ENCODE measurements at places on chromosomes 6 and 20.
A peak's percentile ranks its signal among the peaks of the same experiment; 100 is the strongest.

DNA sequence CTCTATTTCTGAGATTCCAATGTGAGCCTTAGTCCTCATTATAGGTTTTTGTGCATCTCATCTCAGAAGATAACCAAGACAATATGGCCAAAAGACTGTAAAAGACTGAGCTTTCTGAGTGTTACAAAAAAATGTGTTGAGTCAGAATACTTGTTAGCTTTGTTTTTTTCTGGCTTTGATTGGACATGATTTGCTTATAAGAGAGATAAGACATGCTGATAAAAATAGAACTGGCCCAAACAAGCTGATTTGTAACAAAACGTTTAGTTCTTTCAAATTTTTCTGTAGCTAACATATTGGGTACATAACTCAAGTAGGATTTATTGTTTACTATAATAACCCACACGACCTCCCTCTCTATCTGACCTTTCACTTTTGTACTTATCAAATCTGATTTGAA lies 32.9 kb downstream of the FILIP1 start:
- DNase-seq: no peak

DNA sequence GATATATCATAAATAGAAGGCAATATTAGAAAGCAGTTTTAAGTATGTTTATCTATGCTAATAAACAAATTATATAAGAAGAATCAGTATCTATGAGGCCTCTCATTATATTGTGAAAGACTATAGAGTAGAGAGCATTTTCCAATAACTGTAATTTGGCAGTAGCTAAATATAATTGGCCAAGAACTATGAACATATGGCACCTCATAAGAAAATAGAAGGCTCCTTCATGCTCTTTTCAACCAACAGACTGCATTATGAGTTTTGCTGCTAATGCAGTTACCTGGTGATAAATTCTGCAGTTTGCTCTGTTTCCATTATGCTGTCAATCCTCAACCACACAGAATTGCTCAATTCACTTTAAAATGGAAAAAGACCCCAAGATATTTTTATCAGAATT lies 221.1 kb downstream of the KHDC1L start:
- DNase-seq: no peak

DNA sequence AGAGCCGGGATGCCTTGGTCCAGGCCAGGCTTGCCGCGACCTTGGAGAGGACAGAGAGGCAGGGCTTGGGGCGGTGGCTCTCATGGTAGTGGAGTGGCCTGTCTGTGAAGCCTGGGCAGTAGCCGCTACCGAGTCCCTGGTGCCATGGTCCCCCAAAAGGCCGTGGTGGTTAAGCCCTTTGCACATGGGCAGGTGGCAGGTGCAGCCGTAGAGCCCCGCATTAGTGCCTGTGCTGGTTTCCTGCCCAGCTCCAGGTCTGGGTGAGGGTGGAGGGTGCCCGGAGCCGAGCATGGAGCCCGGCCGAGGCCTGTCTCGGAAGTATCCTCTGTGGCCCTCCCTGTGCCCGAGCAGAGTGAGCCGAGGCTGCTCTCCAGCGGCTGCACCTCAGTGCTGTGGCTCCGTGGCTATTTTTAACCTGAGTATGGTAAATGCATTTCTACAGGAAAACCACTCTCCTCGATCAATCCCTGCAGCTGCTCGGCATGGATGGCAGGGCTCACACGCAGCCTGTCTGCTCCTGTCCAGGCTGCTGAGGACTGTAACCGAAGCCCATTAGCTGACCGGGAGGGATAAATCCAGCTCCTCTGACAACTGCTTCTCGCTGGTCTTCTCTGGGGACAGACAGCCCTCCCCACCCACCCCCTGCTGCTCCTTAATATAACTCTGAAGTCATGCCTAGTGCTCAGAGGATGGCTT lies 36.3 kb upstream of the GATA5 start:
- no peak for DNase-seq

GRCh38 chr6:106870824-106871717 lies 103.5 kb downstream of the CD24 start:
- no peak for DNase-seq

- no peak for DNase-seq
Measured at GRCh38 chr6:30963641-30964040, 19.9 kb upstream of the MUC21 start.

DNA sequence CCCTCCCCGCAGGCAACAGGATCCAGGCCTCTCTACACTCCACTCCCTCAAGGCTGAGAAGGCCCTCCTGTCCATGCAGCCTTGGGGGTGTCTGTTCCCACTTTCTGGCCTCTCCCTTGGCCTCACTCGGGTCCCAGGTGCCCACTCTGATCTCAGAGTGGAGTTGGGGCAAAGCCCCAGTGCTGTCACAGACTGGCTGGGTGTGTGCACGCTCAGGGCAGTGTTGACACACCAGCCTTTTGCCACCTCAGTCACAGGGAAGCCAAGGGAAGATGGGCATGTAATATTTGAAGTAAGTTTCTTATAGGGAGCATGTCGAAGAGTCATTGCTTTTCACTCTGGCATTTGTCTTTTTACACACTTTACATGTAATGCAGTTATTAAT lies 44.9 kb downstream of the HLA-DRA start:
- no peak for DNase-seq

DNA sequence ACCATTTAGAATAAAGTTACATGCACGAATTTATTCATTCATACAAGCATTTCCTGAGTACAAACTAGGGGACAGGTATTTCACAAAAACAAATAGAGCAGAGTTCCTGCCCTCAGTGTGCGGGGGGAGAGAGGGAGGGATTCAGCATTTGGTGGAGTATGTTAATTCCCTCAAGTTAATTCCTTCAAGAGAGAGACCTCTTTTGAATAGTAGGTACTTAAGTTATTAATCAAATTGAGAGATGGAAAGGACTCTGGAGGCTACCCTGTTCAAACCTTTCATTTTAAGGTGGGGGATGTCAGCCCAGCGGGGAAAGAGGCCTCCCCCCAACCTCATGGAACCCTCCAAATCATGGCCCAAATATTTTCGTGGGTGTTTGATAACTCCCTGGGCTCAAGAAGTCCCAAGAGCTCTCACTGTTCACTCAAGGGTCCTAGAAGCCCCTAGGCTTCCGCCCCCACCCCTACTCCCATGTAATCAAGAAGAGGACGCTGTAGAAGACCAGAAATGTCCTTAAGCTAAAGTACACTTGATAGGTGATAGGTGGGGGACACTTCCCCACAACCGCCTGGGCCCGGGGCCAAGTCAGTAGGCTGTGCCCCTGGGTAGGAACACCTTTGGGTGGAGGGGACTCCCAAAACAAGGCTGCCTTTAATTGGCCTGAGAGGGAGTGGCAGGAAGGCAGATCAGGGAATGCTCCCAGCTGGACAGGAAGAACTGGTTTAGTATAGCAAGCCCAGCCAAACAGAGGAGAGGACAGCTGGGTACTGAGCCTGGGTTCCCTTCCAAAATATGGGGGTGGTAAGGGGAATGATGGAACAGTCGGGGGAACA lies 2.9 kb downstream of the SDC4 start:
- DNase-seq: peak; percentile 54

DNA sequence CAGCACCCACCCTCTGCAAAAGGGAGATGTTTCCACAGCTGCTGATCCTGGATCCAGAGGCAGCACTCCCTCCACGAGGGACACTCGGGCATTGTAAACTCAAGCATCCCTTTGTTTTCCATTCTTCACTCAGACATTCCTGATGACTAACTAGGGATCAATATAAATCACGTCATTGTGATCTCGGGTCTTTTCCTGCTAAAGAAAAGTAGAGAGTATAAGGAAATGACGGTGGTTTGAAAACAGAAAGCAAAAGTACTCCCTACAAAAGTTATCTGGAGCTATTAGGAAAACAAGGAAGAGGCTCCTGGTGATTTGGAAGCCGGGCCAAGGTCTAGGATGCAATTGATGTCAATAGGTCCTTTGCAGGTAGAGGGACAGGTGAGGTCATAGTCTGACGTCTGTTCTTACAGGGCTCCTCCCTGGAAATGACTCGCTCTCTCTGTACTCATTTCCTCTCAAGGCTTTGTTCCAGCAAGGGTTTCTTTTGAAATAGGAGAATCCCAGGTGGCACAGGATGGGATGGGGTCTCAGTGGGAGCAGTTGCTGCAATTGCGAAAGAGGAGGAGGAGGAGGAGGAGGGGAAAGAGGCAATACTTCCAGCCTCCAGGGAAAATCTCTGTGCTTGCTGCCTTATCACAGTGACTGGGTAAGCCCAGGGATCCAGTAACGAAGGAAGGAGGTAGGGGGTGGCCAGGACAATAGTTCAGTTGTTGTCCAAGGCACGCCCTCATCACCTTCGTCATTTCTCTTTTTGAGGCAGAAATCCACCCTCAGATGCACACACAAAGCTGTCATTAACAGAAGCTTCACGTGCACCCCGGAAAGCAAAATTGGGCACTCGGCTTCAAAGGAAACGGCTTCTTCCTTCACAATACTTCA lies 222.8 kb downstream of the LY86 start:
- DNase-seq: peak; percentile 83

- peak; percentile 98 for DNase-seq
Measured at GRCh38 chr6:168196385-168196860, 117.4 kb upstream of the FRMD1 start.

- DNase-seq: no peak
Measured at GRCh38 chr6:46749731-46750130, 3.0 kb downstream of the ANKRD66 start.

DNA sequence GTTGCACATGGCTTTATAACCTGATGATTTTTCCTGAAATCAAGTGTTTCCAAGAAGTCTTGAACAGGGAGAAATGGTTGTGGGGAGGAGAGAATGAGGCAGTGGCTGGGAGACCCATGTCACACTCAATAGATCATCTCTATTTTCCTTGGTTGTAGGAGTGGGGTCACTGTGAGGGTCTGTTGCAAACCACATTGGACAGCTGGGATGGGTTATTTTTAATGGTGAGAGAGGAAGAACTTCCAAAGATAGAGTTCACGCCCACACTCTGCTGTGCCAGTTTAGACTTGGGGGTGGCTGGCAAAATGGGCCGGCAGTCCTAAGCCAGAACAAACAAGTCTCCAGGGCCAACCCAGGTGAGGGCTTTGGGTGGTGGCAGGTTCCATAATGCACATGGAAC lies 276.4 kb upstream of the PRND start:
- DNase-seq: no peak

GRCh38 chr6:168050225-168050880 lies 28.7 kb downstream of the FRMD1 start:
- no peak for DNase-seq

DNA sequence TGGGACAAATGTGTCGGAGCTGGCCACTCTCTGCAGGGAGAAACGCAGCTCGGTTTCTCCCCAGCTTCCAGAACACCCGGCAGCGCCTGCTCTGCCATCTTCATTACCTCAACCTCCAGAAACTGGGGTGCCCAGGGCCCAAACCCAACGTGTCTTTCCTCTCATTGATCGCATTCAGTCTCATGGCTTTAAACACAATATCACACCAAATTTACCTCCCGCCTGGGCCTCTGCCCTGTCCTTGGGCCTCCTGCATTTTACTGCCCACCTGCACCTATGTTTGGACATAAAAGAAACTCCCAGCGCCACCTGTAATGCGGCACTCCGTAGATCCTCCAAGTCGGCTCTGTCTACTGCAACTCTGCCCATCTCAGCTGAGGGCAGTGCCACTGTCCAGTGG lies 22.2 kb downstream of the SERPINB6 start:
- no peak for DNase-seq

DNA sequence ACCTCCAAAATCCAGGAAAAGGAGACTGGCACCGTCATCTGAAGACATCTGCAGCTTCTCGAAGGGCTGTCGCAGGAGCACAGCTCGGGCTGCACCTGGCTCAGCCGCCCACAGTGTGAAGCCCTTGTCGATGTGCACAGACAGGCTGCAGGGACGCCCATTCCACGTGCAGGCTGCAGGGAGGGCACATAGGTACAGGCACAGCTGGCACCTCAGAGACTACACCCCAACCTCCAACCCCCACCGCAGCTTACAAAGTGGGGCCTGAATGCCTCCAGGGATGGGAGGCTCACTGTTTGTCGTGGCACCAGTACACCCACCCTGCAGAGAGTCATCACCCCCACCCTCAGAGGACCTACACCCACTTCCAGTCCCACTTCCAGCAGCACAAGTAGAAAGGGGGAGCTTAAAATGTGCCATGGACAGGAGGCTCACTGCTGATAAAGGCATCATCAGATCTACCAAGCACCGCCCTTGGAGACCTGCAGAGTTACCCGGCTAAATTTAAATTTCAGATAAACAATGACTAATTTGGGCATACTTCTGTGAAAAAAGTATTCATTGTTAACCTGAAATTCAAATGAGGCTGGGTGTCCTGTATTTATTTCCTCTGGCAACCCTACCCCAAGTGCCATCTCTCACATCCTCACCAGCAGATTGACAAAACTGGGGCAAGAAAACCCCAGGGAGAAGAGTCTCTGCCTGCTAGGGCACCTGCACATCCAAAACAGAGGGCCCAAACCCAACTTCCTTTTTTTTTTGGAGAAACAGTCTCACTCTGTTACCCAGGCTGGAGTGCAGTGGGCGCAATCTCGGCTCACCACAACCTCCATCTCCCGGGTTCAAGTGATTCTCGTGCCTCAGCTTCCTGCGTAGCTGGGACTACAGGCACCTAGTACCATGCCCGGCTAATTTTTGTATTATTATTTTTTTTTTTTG lies 7.7 kb upstream of the CDK5RAP1 start:
- no peak for DNase-seq

DNA sequence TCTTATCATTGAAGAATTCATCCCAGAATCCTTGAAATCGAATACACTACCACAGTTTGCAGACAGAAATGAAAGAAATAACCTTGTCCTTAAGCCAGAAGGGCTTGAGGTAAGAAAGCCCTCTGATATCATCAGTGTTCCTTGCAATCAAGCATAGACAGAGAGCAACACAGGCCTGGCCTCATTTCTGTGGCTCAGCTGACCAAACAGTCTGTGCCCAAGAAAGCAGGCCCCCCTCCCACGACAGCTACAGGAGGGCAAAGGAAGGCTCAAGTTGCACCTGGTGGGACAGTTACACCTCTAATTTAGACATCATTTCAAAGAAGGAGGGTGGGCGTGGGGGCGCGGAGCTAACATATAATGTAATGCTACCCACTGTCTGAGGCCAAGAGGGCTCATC lies 21.6 kb downstream of the KIF16B start:
- DNase-seq: no peak

DNA sequence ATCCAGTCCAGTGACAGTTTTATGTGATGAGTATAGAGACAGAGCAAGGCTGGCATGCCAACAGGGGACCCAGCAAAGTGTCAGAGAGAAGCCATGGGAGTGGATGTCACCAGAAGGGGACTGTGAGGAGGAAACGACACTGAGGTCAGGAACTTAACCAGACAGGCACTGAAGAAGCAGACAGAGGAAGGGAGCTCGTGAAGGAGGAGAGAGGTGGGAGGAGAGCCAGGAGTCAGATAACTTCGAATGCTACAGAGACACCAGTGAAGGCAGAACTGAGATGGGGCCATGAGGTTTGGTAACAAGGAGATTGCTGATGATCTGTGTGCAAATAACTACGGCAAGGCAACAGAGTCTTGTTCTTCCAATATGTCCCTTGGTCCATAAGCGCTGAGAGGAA lies 211.1 kb upstream of the FOXA2 start:
- no peak for DNase-seq

DNA sequence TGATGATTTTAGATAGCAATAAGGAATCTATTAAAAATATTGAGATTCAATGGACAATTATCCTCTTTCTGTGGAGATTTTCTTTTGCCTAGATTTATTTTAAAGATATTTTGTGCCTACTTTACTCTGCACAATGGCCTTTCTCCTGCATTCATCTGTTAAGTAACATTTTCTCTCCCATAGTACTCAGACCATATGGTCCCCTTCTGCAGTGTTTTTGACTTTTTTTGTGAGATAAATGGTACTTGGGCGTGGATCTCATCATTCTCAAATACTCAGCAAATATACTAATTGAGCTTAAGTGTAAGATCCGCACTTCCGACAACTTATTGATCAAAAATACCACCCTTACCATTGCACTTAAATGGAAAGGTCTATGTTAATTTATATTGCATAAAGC lies 55.8 kb downstream of the PHACTR1 start:
- no peak for DNase-seq

GRCh38 chr6:5724911-5725310 lies 281.8 kb downstream of the NRN1 start:
- no peak for DNase-seq
